ENCODE measurements at places on chromosomes 1 and 21.

DNA sequence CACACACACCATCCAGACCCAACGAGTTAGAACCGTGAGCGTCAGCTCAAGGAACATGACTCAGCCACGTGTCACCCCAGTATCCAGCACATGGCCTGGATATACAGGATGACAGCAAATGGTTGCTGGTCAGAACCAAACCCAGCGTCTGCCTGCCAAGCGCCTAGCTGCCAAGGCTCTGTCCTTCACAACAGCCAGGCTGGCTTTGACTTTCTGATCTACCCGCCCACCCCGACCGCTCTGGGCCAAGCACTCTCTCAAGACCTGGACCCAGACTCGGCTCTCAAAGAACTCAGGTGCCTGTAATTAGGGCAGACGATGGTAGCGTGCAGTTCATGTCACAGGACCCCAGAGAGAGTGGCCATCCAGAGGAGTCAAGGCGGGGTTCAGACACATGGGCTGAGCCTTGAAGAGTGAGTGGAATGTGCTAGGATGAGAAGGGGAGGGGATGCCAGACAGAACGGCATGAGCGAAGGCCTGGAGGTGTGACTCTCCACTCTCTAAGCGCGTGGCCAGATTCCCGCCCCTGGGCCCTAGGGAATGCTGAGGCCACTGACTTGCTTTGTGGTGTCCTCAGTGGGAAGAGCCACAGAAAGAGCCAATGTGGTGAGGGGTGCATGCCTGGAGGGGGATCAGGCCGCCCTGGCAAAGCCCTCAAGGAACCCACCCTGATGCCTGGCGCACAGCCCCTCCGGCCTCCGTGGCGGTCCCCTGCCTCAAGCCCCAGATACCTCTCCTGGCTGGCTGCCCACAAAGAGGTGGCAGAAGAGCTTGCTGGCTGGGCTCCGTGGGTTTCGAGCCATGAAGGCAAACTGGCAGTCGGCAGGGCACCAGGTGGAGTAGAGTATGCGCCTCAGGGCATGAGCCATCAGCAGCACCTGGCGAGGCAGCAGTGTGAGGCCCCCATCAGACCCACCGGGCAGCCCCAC lies 7.0 kb downstream of the SH2D5 start:
- no peak for DNase-seq

GRCh38 chr1:201019321-201019977 lies 4.1 kb downstream of the KIF21B start:
- no peak for DNase-seq

DNA sequence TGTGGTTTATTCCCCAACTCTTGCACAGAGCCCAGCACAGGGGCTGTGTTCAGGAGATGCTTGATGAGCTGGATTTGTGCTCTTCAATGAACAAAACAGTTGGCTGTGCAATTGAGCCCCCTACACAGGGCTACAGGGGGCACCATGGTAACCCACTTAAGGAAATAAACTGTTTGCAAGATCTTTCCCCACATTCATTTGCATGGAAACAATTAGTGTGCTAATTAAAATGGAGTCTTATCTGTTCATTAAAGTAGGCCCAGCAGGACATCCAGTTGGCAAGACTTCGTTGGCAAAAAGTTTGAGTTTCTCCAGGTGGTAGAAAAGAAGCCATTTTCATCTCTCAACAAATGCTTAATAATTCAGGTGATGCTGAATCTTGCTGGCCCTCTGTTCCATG lies 15.3 kb downstream of the KLHDC7A start:
- no peak for DNase-seq

DNA sequence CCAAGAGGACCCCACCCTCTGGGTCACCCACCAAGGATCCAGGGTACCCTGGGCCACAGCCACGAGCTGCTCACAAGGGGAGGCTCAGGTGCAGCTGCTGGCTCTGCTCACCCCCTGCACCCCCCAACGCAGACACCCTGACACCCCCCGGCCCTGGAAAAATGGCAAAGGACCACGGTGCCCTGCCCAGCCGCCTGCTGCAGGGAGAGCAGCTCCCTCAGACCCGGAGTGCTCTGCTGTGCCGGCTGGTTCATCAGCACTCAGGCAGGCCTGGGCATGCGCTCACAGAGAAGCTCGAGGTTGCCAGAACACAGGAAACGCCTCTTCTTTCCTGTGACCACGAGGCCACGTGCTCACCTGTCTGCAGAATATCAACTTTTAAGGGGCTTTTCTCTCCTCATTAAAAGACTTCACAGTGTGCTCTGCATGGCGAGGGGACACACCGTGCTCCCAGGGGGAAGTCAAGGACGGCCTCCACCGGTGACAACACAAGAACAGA lies 4.3 kb upstream of the C1QTNF12 start:
- DNase-seq: no peak

DNA sequence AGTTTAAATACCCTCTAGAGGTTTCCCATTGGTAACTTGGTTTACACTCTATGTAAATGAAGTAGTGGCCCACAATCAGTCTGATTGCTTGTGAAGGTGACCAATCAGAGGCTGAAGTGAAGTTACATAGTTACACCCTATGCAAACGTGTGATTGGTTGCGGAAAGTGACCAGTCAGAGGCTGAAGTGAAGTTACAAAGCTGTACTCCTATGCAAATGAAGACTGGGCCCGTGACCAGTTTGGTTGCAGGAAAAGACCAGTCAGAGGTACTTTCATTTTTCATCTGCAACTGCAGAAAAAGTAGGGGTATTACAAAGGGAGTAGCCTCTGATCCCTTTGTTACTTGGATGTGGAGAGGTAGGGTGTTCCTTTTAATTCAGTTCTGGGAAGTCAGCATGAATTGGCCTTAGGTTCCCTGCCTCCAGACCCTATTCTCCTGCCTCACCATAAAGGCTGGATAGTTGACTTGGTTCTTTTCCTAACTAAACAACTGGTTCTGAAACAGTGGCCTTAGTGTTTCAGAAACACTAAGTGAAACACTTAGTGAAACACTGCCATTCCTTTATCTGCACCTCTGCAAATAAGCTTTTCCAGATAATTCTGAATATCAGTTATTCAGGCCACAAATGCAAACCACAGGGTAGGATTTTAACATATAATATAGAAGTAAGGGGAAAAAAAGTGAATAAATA lies 39.3 kb downstream of the MAGI3 start:
- no peak for DNase-seq

- DNase-seq: no peak
Observed at GRCh38 chr1:62613890-62614289, 16.6 kb downstream of the ANGPTL3 start.

- DNase-seq: no peak
Observed at GRCh38 chr1:41486371-41487125, 2.1 kb upstream of the EDN2 start.

- no peak for DNase-seq
Observed at GRCh38 chr1:68442006-68442405, 7.7 kb downstream of the RPE65 start.
